ENCODE measurements at places on chromosomes 5 and 9. TPM values are rescaled to one million over a fixed set of nuclear protein-coding genes. Genes with fewer than 3 reads are reported as not detected.

SLC9A3 gene
- total RNA-seq: 2.2 TPM

NAIF1 gene
- 7.0 TPM for total RNA-seq

PAX5 gene
- total RNA-seq: 0.09 TPM

ANKDD1B gene
- 0.09 TPM for total RNA-seq

DBH gene
- total RNA-seq: not detected

TAS2R1 gene
- not detected for total RNA-seq

CD72 gene
- 0.22 TPM for total RNA-seq

CNTNAP3B gene
- 15.0 TPM for total RNA-seq

SAXO1 gene
- not detected for total RNA-seq

AK3 gene
- 44.6 TPM for total RNA-seq

PCDHGA8 gene
- 0.02 TPM for total RNA-seq

TNFSF15 gene
- 0.11 TPM for total RNA-seq

PTBP3 gene
- 30.9 TPM for total RNA-seq

PCDHAC1 gene
- total RNA-seq: 1.9 TPM

BARX1 gene
- total RNA-seq: 11.5 TPM

SLC4A9 gene
- 0.02 TPM for total RNA-seq

PRSS3 gene
- 8.7 TPM for total RNA-seq

PDE6A gene
- total RNA-seq: 0.22 TPM

SLC6A7 gene
- not detected for total RNA-seq

BARHL1 gene
- 0.03 TPM for total RNA-seq

LCN9 gene
- not detected for total RNA-seq

DROSHA gene
- total RNA-seq: 39.3 TPM

IRX4 gene
- total RNA-seq: 0.34 TPM

ASPN gene
- total RNA-seq: not detected

GCNT4 gene
- 0.29 TPM for total RNA-seq

OXCT1 gene
- 2.7 TPM for total RNA-seq

TSSK1B gene
- not detected for total RNA-seq

FREM1 gene
- total RNA-seq: not detected
